ENCODE measurements at places on chromosomes 6 and 20.

GRCh38 chr6:17200395-17200794 is 80.8 kb upstream of the RBM24 start:
- no peak for DNase-seq

DNA sequence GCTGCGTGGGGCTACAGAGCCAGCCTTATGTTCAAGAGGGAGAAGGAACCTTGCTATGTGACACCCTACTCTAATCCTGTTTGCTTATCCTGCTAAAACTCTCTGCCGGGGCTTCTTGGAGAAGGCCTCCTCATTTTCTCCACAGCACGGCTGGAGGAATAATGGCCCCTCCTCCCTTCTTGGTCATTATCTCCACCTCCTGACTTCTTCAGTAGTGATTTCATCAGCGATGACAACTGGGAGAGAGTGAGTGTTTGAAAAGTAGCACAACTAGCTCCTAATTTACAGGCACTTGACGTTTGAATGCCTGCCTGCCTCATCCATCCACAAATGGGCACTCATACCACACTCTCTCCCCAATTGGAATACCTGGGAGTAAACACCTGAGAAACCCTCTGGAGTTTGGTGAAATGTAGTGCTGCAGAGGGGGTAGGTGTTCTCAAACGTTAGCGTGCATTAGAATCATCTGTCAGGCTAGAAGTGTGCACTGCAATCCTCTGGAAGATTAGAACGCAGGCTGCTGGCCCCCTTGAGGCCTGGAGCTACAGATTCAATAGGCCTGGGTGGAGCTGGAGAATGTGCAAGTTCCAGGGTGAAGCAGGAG is 148.5 kb downstream of the FOXC1 start:
- DNase-seq = no peak

DNA sequence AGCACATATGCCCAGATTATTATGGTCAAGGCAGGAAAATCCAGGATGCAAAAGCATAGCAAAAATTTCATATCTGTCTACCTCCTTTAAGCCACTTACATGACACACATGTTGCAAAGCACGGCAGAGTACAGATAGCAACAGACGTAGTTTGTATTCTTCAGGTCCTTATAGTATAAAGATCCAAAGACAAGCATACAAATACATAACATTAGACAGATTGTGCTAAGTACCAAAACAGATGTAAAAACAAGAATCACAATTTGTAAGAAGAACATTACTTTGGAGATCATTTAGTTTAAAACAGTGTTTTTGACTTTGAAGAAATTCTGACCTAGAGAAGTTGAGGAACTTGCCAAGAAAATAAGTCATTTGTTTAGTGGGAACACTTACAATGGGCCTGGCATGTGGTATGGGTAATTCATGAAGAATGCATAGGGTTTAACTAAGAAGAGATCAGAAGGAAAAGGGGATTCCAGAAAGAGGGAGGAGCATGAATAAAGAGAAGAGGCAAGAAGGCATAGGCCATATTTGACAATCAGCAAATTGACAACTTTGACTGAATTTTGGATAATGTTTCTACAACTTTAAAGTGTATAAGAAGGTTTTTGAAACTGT is 30.6 kb upstream of the LMBRD1 start:
- DNase-seq = no peak

DNA sequence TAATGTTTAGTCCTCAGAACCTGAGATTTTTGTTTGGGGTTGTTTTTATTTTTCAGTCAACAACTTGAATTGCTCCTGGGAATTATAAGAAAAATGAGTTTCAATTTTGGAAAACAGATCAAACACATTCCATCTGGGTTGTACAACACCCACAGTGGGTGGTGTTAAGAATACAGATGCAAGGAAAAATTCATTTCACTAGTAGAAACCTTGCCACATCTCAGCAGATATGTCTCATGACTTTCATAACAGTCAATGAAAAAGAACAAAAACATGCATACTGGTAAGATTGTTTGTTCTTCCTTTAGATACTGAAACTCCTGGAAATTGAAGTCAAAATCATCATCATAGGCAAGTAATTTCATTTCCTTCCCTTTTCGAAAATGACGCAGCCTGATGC is 78.9 kb downstream of the MOXD1 start:
- no peak for DNase-seq

GRCh38 chr6:80235647-80236046 is 129.2 kb downstream of the BCKDHB start:
- DNase-seq = no peak

GRCh38 chr6:38489951-38490350 is 149.8 kb downstream of the BTBD9 start:
- no peak for DNase-seq

GRCh38 chr6:52065621-52066020 is 21.8 kb downstream of the PKHD1 start:
- DNase-seq = no peak

DNA sequence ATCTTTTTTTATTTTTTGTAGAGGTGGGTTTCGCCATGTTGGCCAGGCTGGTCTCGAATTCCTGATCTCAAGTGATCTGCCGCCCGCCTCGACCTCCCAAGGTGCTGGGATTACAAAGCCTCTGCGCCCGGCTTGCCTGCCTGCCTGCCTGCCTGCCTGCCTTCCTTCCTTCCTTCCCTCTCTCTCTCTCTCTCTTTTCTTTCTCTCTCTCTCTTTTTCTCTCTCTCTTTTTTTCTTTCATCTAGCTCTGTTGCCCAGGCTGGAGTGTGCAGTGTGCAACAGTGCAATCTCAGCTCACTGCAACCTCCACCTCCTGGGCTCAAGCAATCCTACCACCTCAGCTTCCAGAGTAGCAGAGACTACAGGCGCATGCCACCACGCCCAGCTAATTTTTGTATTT is 4.6 kb upstream of the ILRUN start:
- DNase-seq = no peak

- no peak for DNase-seq
Measured at GRCh38 chr20:59662856-59663512, 58.6 kb downstream of the PHACTR3 start.

DNA sequence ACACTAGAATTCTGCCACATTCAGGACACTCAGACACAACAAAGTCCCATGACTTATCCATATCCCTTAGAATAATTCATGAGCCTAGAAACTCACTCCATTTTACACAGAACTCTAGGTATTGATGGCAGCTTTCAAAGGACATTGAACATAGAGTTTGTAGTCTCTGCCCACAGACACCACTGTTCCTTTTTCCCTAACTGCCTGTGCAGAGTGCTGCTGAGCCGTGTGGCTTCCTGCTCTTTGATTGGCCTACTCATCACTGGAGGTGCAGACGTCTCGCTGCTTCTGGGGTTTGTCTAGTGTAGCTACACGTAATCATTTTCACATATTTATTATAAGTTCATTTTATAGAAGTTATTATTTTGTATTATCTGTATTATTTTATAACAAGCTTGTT is 407.6 kb downstream of the PREX1 start:
- DNase-seq = no peak

DNA sequence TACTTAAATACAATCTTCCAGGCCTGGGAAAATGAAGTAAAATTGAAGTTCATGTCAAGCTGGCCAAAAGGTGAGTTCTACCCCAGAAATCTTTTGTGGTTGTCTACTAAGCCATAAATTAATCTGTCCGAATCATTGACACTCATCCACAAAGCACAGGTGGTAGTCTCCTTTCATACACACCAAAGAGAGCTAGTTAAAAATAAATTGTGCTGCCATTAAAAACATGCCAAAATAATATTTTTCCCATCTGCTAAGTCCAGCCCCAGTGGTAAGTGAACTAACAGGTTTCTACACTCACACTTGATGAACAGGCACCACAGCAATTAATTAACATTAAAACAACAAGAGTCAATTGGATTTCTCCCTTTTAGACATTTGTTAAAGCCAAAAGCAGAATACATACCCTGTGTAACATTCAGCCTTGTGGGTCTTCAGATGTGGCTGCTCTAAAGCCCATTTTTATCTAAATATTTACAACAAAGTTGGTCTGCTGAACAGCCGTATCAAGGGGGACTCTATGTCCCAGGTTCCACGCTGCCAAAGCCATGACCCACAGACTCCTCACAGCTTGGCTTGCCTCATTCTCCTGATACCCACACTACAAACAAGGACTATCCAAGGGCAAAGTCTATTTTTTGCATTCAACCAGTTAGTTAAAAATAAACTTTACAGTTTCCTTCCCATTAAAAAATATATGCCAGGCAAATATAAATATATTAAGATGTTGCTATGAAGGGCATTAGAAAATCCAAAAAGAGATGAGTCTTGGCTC is 490.4 kb downstream of the BMP2 start:
- no peak for DNase-seq
